ENCODE measurements at places on chromosomes 3 and 15. TPM values are rescaled to one million over a fixed set of nuclear protein-coding genes. Genes with fewer than 3 reads are reported as not detected.

Gene CLDN1
- 63.3 TPM for polyA plus RNA-seq

Gene ALDH1A2
- 277 TPM for polyA plus RNA-seq

Gene C3orf85
- polyA plus RNA-seq, result 18.6 TPM

Gene NDN
- 101 TPM for polyA plus RNA-seq

Gene SECISBP2L
- 41.4 TPM for polyA plus RNA-seq

Gene CISH
- 34.4 TPM for polyA plus RNA-seq

Gene EIF2B5
- 55.3 TPM for polyA plus RNA-seq

Gene GOLGA8R
- 4.7 TPM for polyA plus RNA-seq

Gene CCDC33
- 8.7 TPM for polyA plus RNA-seq

Gene CLDN18
- polyA plus RNA-seq, result 0.87 TPM

Gene EXD1
- polyA plus RNA-seq, result not detected

DNA sequence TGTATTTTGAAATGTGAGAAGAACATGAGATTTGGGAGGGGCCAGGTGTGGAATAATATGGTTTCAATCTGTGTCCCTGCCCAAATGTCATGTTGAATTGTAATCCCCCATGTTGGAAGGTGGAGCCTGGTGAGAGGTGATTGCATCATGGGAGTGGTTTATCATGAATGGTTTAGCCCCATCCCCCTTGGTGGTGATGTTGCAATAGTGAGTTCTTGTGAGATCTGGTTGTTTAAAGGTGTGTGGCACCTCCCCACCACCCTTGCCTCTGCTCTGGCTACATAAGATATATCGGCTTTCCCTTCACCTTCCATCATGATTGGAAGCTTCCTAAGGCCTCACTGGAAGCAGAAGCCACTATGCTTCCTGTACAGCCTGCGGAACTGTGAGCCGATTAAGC is 23.9 kb upstream of the TMEM108 start:
- no peak for DNase-seq

GRCh38 chr3:34263101-34263621 is 464.7 kb downstream of the PDCD6IP start:
- peak; percentile 16 for DNase-seq

DNA sequence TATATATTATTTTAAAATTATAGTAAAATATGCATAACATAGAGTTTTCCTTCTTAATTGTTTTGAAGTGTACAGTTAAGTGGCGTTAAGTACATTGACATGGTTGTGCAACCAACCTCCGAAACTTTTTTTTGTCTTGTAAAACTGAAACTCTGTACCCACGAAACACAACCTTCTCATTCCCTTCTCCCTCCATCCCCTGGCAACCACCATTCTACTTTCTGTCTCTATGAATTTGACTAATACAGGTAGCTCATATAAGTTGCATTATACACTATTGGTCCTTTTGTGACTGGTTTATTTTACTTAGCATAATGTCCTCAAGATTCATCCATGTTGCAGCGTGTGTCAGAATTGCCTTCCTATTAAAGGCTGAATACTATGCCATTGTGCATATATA is 179.4 kb downstream of the SATB1 start:
- DNase-seq, result no peak

DNA sequence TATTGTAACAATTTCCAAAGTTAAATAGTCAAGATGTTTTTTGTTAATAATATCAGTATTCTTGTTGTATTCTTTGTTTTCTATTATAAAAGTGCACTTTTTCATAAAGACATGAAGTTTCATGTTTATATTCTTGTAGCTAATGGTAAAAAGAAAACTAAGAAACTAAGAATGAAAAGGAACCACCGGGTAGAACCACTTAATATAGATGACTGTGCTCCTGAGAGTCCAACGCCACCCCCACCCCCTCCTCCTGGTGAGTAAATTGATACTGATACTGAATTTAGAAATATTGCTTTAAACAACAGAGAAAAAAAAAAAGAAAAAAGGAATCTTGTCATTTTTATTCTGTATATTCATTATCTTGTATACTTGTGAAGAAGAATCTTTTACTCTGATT is 13.4 kb downstream of the DHFR2 start:
- DNase-seq, result no peak

- DNase-seq, result no peak
Measured at GRCh38 chr15:72179950-72180581, 17.5 kb downstream of the GRAMD2A start.

DNA sequence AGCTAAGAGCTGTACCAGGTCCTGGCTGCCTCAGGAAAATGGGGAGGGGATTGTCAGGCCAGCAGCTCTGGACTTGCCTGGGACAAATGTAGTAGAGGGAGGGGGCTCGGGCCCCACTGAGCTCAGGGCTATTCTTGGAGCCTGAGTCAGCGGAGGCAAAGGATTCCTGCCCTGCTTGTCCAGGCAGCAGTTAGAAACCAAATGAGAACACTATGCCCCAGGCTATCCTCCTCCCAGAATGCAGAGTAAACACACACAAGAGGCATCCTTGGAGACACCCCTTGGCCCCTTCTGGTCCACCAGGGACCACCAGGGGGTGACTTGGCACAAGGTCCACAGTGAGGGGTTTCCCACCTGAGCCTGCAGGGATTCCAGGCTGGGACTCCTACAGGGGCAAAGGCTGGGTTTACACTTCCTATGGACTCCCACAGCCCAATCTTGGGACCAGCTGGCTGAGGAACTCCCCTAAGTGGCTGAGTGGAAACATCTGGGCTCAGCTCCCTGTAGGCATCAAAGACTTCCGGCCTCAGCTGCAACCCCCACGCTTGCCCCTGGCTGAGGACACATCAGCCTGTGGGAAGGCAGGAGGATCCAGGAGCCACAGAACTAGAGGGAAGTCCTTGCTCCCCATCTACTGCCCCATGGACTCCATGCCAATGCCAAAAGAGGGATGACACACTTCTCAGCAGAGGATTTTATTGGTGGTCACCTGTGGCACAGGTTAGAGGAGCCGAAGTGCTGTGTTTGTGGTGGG is 3.4 kb upstream of the COL7A1 start:
- peak; percentile 86 for DNase-seq

GRCh38 chr15:65833501-65834205 is 35.6 kb upstream of the RAB11A start:
- no peak for DNase-seq

GRCh38 chr3:116337229-116337628 is 108.1 kb downstream of the LSAMP start:
- DNase-seq, result no peak

- no peak for DNase-seq
Measured at GRCh38 chr3:184260724-184261269, 556 bp downstream of the CAMK2N2 start.

GRCh38 chr3:22361521-22361920 is 610.5 kb upstream of the ZNF385D start:
- no peak for DNase-seq

DNA sequence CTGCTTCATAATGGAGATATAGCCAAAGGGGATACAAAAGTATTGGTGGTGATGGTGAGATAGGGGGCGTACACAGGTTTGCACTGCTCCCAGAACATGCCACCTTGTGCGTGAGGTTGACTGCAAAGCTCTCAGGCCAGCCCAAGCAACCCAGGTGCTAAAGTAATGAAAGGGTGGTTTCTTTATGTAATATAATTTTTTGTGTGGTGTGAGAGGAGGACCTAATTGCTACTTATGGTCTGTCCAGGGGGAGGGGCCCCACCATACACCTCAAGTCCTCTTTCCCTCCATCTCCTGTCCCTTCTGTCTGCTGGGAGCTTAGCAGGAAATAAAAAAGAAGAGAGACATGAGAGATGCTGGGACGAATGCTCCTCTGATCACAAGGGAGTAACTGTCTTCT is 53.8 kb downstream of the STARD5 start:
- no peak for DNase-seq

DNA sequence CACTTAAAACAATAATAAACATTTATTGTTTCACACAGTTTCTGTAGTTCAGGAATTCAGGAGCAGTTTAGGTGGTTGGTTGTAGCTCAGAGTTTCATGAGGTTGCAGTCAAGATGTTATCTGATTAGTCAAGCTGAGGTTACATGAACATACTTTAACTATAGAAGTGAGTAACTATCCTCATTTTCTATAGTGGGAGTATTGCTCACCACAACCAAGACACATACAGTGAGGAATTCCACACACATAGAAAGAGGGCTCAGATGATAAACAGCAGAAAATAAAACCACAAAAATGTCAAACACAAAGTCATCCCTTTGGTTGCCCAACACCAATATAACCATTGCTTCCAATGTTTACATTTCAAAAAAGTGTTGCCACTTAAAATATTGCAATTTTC is 13.6 kb downstream of the SCN11A start:
- no peak for DNase-seq

- DNase-seq, result no peak
Measured at GRCh38 chr3:193882091-193882490, 253.9 kb upstream of the HES1 start.

- no peak for DNase-seq
Measured at GRCh38 chr3:188814581-188814980, 357.2 kb upstream of the TPRG1 start.

GRCh38 chr3:129238945-129239705 is 10.3 kb upstream of the COPG1 start:
- DNase-seq, result no peak

DNA sequence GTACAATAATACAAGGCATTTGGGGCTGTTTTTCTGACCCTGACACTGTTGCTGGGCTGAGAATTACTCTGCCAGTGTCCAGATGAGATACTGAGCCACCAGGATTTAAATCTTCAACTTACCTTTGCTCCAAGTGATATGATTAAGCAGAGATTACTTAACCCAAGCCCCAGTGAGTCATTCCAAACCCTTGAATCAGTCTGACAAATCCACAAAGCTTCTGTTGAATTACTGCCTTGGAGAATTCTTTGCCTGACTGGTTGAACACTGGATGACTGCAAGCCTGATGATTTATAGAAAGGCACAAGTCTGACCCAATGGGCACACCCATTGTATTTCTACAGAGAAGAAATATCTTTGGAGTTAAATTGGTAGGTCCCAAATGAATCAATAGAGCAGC is 88.2 kb upstream of the TSC22D2 start:
- no peak for DNase-seq

DNA sequence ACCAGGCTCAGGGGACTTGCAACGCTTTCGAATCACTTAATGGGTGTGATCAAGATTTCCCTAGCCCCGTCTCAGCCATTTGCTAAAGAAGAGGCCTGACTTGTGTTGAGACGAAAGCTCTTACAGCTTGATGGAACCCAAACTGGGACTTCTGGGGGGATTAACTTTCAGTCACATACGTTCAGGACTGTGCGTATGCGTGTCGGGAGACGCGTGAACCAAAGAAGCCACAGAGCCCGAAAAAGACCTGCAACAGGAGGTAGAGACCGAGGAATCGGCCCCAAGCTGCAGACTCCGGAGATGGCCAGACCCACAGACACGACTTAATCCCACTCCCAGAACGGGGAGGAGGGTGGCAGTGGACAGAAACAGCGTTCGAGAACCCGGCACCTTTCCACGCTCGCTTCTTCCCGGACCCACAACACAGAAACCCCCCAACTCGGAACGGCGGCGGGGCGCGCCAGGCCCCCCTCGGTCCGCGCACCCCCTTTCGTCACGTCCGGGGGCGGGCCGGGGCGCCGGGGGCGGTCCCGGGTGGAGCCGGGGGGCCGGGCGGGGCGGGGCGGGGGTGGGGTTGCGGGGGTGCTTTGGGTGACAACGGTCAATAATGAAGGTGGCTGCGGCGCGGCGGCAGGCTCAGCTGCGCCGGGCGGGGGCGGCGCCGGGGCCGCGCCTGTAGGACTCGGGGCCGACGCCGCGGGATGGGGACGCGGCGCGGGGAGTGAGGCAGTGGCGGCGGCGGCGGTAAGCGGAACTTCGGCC is at the start of gene ATP11B:
Gene ATP11B (plus strand): TSS at position 604 of the 762 bp plus-strand sequence. CDS start 256 bp downstream, outside the sequence.
- DNase-seq, result peak; percentile 69

Measured in renal pelvis (tissue), 12 donors.